ENCODE measurements at places on chromosomes 1 and 21.

DNA sequence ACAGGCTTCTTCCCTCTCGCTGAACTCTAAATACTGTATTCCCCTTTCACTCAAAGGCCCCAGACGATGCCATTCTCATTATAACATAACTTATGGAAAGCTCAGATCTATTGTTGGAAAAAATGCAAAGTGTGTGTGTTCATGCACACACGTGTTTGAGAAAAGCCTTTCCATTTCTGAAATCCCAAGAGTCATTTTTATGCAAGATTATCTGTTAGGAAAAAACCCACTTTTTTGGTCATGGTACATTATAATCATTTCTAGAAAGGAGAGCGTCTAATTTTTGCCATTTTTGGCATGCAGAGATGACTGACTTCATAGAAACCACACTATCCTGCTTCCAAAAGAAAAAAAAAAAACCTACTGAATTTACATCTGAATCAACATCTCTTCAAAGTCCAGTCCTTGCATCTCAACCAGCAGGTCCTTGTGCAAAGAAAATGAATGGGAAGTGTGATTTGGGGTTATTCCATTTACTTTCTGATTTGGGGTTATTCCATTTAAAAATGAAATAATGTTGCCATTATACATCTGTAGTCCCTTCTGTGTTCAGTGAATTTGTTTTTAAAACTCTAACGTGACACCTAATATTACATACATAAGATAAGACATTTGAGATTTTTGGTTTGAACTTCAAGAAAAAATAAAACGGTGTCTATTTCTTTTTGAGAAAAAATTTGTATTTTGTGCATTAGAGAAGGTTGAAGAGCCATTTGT is 150.3 kb downstream of the DHRS3 start:
- DNase-seq: no peak

GRCh38 chr1:100750005-100750885 is 30.7 kb downstream of the VCAM1 start:
- DNase-seq: no peak

DNA sequence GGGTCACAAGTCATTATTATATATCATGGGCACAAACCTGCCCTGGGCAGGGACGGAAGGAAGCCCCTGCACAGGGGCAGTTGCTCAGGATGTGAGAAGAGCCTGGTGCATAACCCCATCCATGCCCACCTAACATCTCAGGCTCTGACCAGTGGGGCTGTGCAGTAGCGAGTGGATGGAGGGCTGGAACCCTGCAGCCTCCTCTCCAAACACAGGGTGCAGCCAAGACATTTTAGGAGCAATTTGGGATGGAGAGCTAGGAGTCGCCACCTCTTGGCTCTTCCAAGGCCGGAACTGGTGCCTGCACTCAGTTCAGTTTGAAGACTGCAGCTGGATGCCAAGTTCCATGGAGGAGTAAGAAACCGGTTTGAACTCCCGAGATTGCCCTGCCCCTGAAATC is 2.8 kb downstream of the MX1 start:
- DNase-seq: no peak

DNA sequence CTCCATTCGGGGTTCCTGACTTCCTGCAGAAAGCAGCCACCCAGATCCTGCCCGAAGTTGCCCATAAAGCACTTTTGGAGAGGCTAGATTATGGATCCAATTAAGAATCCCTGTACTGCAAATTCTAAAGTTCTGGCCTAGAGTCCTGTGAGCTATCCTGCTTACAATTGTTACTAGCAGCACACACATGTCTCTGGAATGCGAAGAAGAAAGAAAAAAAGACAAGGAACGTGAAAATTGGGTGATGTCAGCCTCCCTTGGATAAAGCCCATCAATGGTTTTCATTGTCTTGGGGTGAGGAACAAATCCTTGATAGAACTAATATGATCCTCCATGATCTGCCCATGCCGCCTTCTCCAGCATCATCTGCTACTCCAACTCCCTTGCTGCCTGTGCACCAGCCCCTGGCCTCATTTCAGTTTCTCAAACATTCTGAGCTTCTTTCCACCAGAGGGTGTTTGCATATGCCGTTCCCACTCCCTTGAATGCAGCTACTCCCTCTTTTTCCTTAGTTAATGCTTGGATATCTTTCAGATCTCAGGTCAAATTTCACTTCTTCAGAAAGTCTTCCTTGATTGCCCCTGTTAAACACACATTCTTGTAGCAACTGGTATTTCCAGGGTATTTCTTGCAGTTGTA is 94.0 kb downstream of the ST6GALNAC5 start:
- DNase-seq: no peak

- DNase-seq: no peak
Measured at GRCh38 chr1:9922342-9922741, 12.3 kb upstream of the CTNNBIP1 start.

DNA sequence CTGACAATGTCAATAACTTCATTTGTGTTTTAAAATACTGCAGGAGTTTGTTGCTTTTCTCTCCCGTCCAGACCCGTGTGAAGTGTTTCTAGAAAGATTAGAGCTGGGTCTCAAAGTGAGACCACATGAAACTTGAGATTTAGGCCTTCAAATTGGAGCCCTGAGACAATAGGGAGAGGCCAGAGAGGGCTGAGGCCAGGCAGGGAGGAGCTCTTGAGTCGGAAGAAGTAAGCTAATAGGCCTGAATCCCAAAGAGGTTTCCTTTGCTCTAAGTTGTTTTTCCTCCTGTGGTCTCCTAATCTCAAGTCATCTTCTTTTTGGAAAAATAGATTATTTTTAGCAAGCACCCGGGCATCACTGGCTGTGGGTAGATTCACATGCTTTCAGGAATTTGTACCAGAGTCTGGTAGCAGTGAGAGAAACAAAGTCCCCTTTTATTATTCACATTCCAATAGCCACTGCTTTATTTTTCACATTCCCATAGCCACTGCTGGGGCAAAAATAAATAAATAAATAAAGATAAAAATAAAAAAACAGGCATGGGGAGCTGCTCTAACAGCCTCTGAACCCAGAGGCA is 25.6 kb downstream of the CD244 start:
- no peak for DNase-seq

GRCh38 chr1:245901037-245901436 is 606.0 kb downstream of the SMYD3 start:
- DNase-seq: no peak

GRCh38 chr1:184044603-184045376 is 6.7 kb upstream of the TSEN15 start:
- DNase-seq: no peak

GRCh38 chr1:86285796-86286195 is 110.3 kb downstream of the ODF2L start:
- DNase-seq: no peak

GRCh38 chr1:177355575-177355974 is 184.8 kb downstream of the BRINP2 start:
- peak; percentile 29 for DNase-seq

DNA sequence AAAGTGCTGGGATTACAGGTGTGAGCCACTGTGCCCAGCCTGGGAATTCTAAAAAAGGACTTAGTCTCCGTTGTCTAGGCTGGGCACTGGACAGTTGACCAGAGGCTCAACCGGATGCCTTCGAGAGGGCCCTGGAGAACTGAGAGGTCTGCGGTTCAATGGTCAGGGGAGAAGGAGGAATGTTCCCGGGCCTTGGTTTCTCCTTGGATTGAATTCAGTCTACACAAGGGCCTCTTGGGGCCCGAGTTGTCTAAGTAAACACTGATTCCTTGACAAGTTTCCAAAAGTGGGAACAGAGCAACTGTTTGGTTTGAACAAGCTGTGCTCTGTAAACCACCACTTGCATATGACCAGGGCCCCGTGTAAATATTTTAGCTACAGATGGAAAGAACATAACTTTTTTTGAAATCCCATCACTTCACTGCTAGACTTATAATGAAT is 29.1 kb upstream of the CAPZB start:
- DNase-seq: no peak

DNA sequence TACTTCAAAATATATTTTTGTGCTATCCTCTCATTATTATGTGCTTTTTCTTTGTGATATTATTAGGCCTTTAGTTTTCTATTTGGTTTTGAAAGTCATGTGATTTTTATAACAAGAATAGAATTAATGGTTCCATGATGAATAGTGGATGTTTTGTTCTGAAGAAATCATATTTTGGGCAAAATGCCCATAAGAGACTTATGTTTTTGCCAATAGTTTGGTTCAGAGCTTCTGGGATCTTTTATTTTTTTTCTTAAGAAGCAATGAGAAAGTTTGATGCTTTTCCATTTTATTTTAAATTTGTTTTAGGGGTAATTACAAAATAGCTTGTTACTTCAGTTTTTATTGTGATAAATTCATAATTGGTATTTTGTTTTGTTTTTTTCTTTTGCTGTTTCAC is 49.8 kb downstream of the LYPLAL1 start:
- no peak for DNase-seq

DNA sequence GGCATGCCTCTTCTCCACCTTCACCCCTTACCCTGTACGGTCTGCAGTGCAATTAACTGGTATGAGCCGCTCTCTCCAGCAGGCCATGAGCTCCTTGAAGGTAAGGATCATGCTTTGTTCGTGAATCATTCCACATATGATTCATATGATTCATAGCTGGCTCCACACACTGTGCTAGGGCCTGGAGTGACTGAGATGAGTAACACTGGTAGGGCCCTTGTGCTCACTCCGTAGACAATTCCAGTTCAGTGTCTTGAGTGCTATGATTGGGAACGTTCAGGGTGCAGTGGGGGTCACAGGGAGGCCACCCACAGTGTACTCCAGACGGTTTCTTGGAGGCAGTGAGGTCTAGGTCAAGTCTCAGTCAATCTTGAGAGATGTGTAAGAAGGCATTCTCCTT is 239.8 kb downstream of the LMX1A start:
- DNase-seq: no peak

DNA sequence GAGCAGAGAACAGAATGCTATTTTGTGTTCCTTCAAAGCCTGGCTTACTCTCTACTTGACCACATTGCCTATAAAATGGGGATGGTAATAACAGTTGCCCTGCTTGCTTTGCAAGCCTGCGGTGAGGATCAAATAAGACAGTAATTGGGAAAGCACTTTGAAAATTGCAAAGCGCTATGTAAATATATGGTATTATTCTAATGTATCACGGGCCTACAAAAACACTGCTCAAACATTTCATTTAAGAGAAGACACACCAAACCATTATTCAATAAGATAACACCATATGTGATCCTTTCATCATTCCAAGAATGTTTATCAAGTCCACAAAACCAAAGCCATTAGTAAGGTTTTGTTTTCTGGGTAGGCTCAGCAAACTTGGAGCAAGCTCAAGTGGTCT is 208.4 kb downstream of the ROR1 start:
- no peak for DNase-seq

- DNase-seq: no peak
Measured at GRCh38 chr1:34740161-34740868, 14.5 kb upstream of the GJB5 start.

DNA sequence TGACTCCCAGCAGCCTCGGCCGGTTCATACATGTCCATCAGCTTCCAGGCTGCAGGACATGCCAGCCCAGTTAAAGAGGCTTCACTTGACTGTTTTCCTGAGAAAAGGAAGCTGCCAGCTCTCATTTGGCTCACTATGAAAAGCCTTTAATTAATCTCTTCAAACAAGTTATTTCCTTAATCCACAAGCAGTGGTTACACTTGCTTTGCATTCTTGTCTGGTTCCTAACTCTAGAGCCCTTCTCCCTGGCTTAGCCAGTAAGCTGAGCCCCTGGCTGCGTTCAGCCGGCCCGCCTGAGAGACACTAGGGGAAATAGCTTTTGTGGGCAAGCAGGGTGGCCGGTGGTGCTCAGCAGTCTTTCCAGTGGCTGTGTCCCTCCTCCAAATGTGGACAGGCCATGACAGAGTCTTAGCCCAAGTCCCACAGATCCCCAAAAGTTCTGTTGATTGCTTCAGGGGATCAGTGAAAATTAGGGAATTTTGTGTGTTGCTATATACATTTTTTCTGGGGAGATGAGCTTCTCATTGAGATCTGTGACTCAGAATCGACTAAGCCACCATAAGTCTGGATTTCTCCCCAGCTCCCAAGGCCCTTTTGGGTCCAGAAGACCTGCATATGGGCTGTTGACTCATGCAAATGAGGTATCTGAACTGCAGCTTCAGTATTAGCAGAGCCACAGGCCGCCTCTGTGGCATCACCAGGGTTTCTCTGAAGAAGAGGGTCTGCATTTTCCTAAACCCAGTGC is 10.1 kb downstream of the ATF3 start:
- DNase-seq: no peak

DNA sequence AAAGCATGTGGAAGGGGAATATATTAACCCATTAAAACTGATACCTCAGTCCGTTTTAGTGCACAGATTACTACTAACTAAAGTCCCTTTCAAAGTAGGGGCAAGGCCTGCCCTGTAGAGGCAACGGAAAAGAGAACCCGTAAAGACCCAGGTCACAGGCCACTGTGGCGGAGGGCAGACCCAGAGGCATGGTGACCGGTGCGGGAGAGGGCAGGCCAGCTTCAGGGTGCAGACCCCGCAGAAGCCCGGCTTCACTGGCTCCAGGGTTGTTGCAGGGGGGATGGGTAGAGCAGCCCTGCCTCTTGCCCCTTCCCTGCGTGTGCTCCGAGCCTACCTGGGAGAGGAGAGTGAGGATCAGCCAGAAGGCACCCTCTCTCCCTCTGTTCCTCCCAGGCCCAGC is 17.7 kb downstream of the CNTN2 start:
- no peak for DNase-seq

GRCh38 chr1:234958066-234958705 is 170.5 kb downstream of the TOMM20 start:
- DNase-seq: no peak

- DNase-seq: peak; percentile 61
Measured at GRCh38 chr1:32989160-32990050, 24.8 kb upstream of the RNF19B start.

- no peak for DNase-seq
Measured at GRCh38 chr1:17163789-17164666, 40.9 kb upstream of the PADI1 start.

DNA sequence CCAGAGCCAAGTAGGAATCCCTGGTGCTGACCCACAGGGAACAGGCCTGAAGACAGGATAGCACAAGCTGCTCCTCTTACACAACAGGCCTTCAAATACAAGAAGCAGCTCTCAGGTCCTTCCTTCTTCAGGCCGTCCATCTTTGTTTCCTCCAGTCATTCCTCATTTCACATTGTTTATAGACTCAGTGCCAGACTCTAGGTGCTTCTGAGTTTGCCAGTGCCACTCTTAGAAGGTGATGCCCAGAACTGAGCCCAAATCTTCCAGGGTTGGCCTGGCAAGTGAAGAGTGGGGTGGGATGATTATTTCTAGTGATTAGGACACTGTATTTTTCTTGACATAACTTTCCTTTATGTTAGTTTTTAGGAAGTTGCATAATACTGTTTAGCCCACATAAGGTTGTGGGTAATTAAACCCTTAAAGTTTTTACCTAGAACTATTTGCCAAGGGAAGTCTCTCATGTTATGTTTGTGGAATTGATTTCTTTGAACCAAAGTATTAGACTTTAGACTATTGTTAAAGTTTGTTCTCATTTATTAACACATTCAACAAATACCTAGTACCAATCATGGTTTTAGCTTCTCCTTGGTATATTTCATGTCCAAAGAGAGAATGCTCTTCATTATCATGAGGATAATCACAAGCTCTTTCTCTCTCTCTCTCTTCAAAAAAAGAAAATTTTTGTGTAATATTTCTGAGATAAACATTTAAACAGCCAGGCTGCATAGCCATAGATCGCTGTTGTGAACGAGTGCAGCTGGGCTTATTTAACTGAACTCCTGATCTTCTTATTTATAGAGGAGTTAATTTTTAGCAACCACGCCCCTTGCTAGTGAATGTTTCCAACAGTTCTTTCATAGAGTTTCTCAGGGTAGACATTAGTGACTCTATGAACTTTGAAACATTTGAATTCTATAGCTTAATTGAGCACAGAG is 47.7 kb downstream of the PGM1 start:
- no peak for DNase-seq

- no peak for DNase-seq
Measured at GRCh38 chr1:209661071-209661470, 8.8 kb upstream of the LAMB3 start.

- DNase-seq: no peak
Measured at GRCh38 chr1:210231846-210232510, 618 bp upstream of the SERTAD4 start.

All from lung microvascular endothelial cell (primary cell).